ENCODE measurements at places on chromosomes 12 and 14.

DNA sequence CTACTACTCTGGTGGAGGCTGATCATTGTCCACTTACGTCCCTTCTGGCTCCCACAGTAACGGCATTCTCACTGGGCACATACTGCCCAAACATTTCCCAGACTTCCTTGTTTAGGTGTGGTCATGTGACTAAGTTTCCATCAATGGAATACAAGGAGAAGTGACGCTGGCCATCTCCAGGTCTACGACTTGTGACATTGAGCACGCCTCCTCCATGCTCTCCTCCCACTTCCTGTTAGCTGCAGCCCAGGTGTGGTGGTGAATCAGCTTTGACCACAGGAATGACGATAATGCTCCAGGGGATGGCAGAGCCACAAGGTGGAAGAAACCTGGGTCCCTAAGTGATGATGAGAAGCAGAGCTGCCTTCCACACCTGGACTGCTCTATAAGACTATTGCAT, 6.0 kb upstream of the SLC24A4 start:
- no peak for DNase-seq

DNA sequence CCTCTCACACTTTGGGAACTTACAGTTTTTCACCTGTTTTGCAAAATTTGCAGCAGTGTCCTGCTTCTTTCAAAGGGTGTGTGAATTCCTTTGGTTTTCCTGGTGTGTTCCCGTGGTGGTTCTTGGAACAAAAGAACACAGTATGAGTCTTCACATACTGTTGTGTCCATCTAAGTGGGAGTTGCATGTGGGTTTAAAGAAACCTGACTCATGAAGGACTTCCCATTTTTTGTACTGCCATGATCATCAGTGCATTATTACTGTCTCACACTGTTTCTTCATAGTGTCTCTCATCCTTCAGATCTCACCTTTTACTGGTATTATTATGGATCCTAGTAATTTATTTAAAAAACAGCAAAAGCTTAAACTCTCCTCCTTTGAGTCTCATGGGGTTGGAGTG, 3.8 kb upstream of the GZMH start:
- no peak for DNase-seq

- no peak for DNase-seq
Measured at GRCh38 chr12:131851741-131852550, 23.8 kb downstream of the MMP17 start.

DNA sequence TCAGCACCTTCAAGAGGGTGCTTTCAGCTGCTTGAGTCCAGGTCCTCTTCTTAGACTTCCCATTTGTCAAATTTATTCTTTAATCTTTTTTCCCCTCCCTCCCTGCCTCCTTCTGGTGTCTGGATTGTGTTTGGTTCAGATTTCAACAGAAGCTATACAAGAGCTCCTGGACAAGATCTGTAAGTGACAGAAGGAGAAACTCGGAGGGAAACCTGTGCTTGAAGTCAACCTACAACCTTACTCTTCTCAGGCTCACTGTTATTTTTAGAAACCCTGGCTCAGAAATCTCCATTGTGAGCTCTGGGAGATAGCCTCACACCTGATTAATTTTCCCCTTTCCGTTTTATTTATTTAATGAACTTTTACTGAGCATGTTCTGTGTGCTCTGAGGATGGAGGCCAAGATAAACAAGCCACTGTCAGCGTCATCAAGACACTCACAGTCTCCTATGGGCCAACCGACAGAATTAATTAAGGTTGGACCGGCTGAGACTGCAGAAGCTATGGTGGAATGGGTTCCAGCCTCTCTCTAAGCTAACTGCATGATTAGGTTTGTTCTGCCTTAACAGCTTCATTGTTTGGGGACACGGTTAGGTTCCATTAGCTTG, 13.5 kb downstream of the PDE1B start:
- no peak for DNase-seq

DNA sequence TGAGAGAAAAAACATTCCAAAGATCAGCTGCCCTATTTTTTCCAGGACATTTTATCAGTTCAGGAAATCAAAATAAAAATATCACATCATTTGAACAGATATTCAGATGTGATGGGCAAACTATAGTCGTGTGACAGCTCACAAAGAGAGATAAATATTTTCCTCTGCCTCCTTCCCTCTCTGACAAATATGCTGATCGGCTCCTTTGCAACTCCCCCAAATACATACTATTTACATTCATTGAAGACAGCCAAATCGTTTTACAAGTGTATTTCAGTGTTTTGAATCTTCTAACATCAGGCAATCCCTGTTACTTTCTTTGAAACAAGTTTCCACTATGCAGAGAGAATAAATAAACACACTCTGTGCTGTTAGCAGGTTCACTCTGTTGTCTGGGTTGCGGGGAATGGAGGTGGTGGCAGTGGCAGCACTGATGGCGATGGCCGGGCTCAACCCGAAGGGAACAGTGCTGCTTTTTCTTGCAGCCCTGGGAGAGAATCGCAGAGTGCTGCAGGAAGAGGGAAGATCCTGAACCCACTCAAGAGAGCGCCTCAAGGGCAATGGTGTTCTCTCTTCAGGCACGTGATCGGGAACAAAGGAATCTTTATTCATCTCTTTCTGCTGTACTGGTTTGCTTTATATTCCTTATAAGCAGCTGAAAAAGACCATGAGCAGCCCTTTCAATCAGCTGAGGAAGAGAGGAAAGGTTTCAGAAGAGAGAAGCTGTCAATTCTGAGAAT, 142.5 kb downstream of the PHLDA1 start:
- DNase-seq, result no peak

DNA sequence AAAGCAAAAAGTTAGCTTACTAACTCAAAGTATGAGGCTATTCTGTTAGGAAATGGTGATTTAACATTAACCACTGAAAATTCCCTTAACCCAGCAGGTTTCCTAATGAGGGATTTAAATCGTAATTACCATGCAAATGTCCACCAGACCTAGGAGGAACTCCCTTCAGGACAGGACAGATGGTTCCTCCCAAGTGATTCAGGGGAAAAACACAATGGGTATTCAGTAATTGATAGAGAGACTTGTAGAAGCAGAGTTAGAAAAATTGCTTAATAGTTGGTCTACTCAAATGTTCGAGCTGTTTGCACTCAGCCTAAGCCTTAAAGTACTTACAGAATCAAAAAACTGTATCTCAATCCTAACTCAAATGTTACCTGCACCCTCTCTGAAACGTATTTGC, 21.6 kb downstream of the RERGL start:
- no peak for DNase-seq

GRCh38 chr12:3620856-3621255, 129.9 kb downstream of the PRMT8 start:
- DNase-seq, result no peak

DNA sequence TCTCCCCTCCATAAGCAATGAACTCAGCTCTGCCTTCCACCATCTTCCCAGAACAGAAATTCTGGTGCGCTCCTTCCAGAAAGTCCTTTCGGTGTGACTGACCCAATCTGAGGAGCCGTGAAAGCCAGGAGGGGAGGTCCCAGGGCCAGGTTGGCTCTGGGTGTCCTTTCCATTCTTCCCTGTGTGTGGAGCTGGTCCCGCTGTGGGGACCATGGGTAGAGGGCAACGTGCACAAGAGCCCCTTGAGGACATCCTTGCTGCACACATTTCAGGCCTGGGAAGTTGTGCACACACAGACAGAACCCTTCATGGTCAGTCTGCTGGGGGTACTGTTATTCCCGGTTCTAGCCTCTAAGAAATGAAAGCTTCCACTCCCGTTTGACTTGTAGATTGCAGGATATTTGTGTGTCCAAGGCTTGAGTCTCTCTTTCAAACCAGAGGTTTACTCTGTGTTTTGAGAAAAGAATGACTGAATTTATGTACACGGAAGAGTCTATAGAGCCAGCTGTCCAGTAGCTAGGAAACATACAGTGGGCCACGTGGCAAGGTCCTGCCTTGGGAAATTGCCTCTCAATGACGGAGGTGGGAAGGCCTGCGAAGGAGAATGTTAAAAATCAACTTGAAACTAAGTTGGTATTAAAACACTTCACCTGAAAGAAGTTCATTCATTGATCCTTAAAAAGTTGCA, 10.1 kb downstream of the NFKBIA start:
- DNase-seq, result no peak

- DNase-seq, result no peak
Measured at GRCh38 chr14:62661818-62662217, 383.4 kb downstream of the KCNH5 start.

DNA sequence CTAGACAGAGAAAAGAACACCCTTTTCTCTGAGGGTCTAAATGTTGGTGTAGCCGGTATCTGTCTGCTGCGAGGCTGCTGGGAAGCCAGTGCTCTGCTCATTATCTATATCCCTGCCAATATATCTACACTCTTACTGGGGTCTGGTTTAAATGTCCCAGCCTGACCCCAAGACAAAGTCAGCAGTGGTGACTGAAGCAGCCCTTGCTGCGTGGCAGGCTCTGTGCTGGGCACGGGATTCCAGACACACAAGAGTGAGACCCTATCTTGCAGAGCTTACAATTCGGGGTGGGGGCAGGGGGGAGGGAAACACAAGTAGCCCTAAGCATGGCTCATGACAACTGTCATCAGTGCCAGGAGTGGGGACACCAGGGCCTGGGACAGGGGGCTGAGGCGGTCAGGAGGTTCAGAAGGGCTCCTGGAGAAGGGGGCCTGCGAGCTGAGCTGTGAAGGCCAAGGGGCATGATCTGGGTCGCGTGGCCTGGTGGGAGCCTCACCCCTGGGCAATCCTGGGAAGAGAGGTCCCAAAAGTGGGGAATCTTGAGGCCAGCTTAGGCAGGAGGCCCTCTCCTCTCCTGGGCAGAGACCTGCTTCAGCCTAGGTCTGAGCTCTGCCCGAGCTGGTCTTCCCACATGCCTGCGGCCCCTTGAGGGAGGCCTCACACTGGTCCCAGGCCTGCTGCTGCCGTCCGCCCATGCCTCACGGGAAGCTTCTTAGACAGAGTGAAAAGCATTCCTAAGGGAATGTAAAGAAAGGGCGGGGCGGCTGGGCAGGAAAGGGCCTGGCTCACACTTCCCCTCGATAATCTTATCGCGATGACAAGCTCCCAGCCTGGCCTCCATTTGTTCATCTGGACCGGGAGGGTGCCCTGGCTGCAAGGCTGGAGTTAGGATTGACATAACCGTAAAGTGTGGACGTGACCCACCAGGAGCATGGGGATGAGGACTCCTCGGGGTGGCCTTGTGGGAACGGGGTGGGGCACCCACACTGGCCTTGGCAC, 7.3 kb upstream of the RCOR1 start:
- no peak for DNase-seq

GRCh38 chr12:1881301-1881700, 37.2 kb downstream of the CACNA2D4 start:
- DNase-seq, result no peak

- DNase-seq, result no peak
Measured at GRCh38 chr12:95291501-95291900, 73.9 kb downstream of the VEZT start.

DNA sequence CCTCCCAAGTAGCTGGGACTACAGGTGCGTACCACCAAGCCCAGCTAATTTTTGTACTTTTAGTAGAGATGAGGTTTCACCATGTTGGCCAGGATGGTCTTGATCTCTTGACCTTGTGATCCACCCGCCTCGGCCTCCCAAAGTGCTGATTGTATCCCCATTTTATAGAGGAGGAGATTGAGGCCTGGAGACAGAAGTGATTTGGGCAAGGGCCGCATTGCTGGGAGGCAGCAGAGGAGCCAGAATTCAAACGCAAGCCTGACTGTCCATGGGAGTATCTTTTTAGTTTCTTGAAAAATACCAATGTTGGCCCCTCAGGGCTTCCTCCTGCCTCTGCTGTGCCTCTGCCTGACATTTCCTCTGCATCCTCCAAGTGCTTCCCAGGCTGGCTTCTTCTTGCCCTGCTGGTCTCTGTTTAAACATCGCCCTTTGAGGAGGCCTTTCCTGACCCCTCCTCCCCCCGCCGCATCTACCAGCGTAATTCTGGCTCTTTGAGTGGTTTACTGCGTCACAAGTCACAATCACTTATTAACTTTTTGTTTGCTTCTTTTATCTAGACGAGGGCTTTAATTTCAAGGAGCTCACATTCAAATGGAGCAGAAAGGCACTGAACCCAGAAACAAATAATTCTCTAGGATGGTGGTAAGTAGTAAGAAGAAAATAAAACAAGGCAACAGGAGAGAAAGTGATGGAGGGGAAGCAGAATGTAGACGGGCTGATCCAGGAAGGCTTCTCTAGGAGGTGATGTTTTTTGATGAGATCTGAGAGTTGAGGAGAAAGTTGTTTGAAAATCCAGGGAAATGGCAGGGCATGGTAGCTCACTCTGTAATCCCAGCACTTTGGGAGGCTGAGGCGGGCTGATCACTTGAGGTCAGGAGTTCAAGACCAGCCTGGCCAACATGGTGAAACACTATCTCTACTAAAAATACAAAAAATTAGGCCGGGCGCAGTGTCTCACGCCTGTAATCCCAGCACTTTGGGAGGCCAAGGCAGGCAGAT, 91.0 kb upstream of the MED13L start:
- no peak for DNase-seq

DNA sequence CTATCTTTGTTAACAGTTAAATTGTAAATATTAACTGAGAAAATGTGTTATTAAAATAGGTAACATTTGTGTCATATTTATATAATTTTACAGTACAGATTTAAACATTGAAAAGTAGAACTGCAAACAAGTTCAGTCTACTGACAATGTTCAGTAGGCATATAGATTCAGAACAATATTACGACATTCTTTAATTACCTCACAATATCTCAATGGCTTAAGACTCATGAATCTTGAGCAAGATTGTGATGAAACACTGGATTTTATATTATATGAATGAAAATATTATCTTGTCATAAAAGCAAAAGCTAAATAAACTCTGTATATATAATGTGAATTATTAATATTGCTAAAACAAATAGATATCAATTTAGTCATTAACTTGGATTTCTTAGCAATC, 194.9 kb downstream of the ADAMTS20 start:
- DNase-seq, result no peak

- DNase-seq, result no peak
Measured at GRCh38 chr12:2243275-2243674, 190.5 kb downstream of the CACNA1C start.

DNA sequence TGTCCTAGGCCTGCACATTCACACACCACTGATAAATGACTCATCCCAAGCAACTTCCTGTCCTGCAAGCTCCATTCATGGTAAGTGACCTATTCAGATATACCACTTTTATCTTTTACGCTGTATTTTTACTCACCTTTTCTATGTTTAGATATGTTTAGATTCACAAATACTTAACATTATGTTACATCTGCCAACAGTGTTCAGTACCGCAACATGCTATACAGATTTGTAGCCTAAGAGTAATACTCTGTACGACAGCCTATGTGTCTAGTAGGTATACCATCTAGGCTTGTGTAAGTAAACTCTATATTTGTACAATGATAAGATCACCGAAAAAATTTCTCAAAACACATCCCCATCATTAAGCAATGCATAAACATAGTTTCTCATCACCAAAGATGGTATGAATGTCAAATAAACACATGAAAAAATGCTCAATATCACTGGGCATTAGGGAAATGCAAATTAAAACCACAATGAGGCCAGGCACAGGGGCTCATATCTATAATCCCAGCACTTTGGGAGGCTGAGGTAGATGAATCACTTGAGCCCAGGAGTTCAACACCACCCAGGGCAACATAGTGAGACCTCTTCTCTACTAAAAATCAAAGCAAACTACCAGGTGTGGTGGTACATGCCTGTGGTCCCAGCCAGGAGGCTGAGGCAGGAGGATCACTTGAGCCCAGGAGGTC, 20.7 kb downstream of the ATXN2 start:
- DNase-seq, result no peak

All from stimulated activated CD4-positive, alpha-beta T cell treated with anti-CD3 and anti-CD28 coated beads, TNF-alpha, amount 100 ng/mL, for 4 hours (primary cell).